ENCODE measurements at places on chromosomes 6 and 20. TPM values are rescaled to one million over a fixed set of nuclear protein-coding genes. Genes with fewer than 3 reads are reported as not detected.

DNA sequence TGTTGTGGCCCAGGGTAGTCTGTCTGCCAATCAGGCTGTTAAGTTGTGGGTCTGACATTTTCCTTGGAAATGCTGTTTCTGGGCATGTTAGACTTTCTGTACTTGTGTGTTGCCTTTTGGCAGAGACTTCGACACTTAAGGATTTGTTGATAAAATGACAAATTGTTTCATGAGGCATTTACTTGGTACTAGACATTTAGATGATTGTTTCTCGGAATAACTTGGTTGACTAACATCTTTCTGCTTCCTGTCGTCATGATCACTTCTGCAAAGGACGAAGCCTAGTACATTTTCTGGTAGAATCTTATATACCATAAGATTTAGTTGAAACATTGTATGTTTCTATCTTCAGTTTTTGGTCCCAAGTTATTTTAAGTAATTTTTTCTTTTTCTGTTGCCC is 34.1 kb downstream of the UTRN start:
- peaks cover 34% of the 10 kb centered on the region for H3K36me3 ChIP-seq
- H3K27ac ChIP-seq: no peak overlapping the region
- no peaks in the 10 kb centered on the region for H3K27me3 ChIP-seq
- no peak for DNase-seq
- peaks cover 5% of the 10 kb centered on the region for H3K4me1 ChIP-seq
- no peak overlapping the region for H3K4me3 ChIP-seq

GRCh38 chr6:100103931-100104330 is 109.9 kb upstream of the MCHR2 start:
- no peak for DNase-seq
- H3K27ac ChIP-seq: no peak overlapping the region

DNA sequence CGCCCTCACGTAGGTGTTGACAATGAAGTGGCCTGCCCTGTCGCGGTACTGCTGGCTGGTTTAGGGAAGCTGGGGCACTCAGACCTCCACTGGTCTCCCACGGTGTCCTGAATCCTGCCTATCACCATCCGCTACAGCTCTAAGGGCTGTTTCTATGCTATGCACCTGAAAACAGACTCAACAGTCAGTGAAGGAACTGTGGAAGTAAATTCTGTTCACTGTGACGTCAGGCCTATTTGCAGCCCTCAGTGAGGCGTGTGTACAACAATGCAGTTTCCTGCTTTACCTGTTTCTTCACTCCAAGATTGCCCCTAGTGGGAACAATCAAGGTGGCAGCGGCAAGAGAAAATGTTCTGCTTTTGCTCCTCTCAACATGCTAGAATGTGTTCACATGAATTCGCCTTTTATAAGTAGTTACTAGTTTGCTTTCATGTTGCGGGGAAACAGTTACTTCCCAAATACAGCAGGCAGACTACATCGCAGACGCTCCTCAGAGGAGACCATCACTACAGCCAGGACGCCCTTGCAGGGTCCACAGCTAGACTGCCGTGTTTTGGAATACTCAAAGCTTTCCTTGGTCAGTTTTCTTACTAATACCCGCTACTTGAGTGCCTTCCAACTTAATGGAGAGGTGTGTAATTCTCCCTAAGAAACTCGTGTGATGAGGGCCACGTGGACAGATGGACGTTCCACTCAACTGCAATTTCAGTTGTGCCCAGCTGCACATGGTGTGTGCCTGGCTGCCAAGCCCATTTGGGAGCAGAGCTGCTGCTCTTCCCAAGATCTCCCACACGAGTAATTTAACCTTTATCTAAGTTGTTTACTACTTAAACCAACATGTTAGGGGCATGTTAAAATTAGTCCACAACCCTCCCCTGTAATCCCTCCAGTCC is 25.4 kb downstream of the DIDO1 start:
- H3K4me3 ChIP-seq: no peak overlapping the region
- peak; percentile 22 for DNase-seq
- H3K27me3 ChIP-seq: no peaks in the 10 kb centered on the region
- no peaks in the 10 kb centered on the region for H3K4me1 ChIP-seq

DNA sequence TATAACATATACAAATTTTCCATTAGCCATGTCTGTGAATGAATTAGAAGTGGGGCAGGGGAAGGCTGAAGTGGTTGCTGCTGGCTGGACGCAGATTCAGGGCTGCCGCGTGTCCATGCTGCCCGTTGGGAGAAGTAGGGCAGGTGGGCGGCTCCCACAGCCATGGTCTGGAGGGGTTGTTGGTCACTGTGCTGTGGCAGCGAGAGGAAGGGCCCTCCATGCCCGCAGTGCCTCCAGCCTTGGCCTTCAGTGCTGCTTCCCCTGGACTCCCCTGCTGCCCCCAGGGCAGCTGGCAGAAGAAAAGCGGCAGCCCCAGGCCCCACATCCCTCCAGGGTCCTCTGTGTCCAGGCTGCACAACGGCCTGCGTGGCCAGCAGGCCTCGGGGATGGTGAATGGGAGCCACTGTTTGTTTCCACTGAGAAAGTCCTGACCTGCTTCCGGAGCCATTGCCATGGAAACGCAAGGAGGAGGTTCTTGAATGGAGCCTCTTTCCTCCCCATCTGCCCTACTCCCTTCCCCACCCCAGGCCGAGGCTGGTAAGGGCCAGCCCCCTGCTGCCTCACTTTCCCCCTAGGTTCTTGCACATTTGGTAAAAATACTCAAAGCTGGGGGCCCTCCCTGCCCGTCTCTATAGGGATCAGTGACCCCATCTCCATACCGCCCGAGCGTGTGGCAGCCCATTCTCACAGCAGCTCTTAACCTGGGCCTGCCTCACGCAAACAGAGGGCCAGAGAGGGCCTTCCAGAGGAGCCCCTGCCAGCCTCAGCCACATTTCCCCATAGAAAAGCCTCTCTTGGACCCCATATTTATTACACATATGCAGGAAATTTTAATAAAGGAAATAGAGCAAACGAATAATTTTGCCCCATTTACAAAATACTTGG is 113.3 kb downstream of the SASH1 start:
- H3K27ac ChIP-seq: no peak overlapping the region
- no peaks in the 10 kb centered on the region for H3K4me1 ChIP-seq
- H3K27me3 ChIP-seq: no peaks in the 10 kb centered on the region
- no peak overlapping the region for H3K4me3 ChIP-seq

- peaks cover 16% of the 10 kb centered on the region for H3K27me3 ChIP-seq
- DNase-seq: no peak
- H3K4me3 ChIP-seq: no peak overlapping the region
- no peaks in the 10 kb centered on the region for H3K36me3 ChIP-seq
- H3K4me1 ChIP-seq: peaks cover 12% of the 10 kb centered on the region
Observed at GRCh38 chr6:153963352-153963751, 75.7 kb upstream of the OPRM1 start.

DNA sequence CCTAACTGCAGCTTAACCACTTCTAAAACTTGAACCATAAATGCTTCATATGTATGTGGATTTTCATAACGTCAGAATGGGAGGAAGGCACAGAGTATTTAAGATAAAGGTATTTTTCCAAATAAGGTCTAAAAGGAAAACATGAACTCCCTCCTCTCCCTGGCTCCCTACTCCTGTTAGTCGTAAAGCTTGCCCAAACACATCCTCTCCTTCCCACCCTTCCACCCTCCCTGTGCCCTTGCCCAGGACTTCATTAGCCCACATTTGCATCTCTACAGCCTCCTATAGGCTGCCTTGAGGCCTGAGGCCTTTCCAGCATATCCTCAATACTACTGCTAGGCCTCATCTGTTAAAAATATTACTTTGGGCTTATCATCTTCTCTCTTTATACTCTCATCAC is 17.1 kb upstream of the SMIM13 start:
- H3K27ac ChIP-seq: no peak overlapping the region
- DNase-seq: no peak
- no peaks in the 10 kb centered on the region for H3K27me3 ChIP-seq
- no peaks in the 10 kb centered on the region for H3K36me3 ChIP-seq
- peaks cover 5% of the 10 kb centered on the region for H3K4me1 ChIP-seq

GRCh38 chr6:53761036-53761435 is 33.8 kb upstream of the LRRC1 start:
- peaks cover 6% of the 10 kb centered on the region for H3K4me1 ChIP-seq
- H3K27ac ChIP-seq: no peak overlapping the region
- H3K36me3 ChIP-seq: no peaks in the 10 kb centered on the region
- H3K4me3 ChIP-seq: no peak overlapping the region

DNA sequence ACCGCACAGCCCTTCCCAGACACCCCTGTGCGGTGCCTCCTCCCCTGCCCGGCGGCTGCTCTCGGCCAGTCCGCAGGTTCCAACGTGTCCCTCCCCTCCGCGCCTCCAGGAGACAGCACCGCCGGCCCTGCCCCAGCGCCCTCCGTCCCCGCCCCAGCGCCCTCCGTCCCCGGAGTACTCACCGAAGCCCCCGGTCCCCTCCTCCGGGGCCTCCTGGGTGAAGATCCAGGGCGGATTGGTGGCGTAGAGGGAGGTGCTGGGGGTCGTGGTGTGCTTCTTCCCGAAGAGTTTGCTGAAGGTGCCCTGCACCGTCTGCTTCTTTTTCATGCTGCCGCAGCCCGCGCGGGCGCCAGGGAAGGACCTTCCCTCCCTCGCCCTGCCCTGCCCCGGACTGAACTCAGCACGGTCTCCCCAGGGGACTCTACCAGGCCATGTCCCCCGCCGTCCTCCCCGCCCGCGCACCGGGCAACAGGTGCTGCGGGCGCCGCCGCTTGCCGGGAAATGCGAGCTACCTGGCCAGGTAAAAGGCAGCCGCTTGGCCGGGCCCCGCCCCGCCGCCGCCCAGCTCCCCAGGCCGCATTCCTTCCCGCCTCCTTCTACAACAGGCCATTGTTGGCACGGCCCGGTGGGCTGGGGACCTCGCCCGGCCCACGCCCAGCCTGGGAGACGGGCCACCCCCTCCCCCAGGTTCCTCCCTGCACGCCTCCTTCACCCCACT is at the start of gene C6orf132:
Gene C6orf132 (minus strand): TSS at position 503 of the 718 bp plus-strand sequence. CDS start 176 bp downstream, at position 327.
- H3K4me3 ChIP-seq: peak within 1 kb of the TSS; percentile 66
- peaks cover 22% of the 10 kb centered on the region for H3K4me1 ChIP-seq
- H3K36me3 ChIP-seq: peaks cover 2% of the 10 kb centered on the region
- no peaks in the 10 kb centered on the region for H3K27me3 ChIP-seq

DNA sequence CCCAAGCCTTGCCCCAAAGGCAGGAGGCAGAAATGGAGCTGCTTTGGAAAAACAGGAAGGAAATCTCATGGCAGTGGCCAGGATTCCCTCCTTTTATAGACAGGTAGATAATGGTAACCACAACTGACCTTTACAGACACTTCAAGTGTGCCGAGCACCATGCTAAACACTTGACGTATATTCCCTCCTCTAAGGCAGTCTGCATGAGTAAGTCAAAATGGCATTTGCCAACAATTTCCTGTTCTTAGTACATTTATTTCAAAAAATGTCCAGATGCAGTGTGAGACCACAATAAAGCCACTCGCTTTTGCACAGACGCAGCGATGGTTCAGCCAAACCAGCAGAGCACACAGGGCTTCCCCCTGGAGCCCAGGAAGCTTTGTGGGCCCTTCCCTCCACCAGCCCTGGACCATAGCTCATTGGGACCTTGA is 16.5 kb upstream of the GPR6 start:
- no peaks in the 10 kb centered on the region for H3K36me3 ChIP-seq
- peaks cover 8% of the 10 kb centered on the region for H3K4me1 ChIP-seq
- H3K27ac ChIP-seq: no peak overlapping the region
- DNase-seq: peak; percentile 39
- no peak overlapping the region for H3K4me3 ChIP-seq

GRCh38 chr6:150667977-150668716 is 68.5 kb downstream of the PLEKHG1 start:
- H3K4me1 ChIP-seq: peaks cover 18% of the 10 kb centered on the region
- peak overlapping the region; percentile 24 for H3K27ac ChIP-seq
- no peaks in the 10 kb centered on the region for H3K27me3 ChIP-seq
- peak; percentile 94 for DNase-seq
- no peaks in the 10 kb centered on the region for H3K36me3 ChIP-seq
- no peak overlapping the region for H3K4me3 ChIP-seq

DNA sequence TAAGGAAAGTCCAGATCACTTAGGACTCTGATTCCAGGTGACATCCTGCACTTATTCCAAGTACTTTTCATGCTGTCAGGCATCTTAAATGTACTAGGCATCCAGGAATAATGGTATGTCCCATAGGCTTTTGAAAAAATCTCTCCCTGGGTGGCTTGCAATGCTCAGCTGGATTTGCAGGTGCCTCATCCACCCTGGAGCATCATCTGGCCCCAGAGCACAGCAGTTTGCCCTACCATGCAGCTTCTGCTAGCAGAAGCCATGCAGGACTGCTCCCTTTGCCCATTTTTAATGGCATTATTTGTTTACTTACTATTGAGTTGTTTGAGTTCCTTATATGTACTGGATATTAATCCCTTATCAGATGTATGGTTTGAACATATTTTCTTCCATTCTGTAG is 45.2 kb downstream of the DZANK1 start:
- no peaks in the 10 kb centered on the region for H3K4me1 ChIP-seq
- H3K4me3 ChIP-seq: no peak overlapping the region
- no peak overlapping the region for H3K27ac ChIP-seq
- no peak for DNase-seq
- H3K36me3 ChIP-seq: no peaks in the 10 kb centered on the region

GRCh38 chr6:131062241-131063027 is 611 bp downstream of the EPB41L2 start:
- H3K4me1 ChIP-seq: peaks cover 17% of the 10 kb centered on the region
- H3K27me3 ChIP-seq: no peaks in the 10 kb centered on the region

The RSPH9 gene
- not detected for total RNA-seq

The SPATS1 gene
- not detected for total RNA-seq

The KIFC1 gene
- total RNA-seq: 20.3 TPM

The BMP5 gene
- total RNA-seq: not detected

The STX7 gene
- 33.0 TPM for total RNA-seq

The ARMC2 gene
- total RNA-seq: 3.2 TPM

The GGTLC1 gene
- not detected for total RNA-seq

The DYNLT2 gene
- total RNA-seq: 1.3 TPM
